Cortex of kidney (tissue), 1 donor: ENCODE measurements at places on chromosomes 2 and 18.

DNA sequence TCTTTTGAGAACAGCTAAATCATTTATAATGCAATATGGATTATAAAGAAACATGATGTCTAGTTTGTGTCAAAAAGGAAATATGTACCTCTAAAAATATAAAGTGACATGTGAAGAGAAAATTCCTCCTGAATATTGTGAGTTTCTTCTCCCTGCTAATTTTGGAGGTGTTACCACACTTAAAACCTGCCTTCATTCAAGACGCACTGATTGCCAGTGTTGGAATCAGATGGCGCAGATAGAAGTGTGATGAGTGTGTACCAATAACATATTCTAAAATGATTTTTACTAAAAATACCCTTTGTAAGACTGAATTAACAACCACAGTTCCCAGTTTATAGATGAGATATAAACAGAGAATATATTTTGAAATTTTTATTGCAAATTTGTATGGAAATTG is 681.8 kb upstream of the LRATD1 start:
- no peak for DNase-seq

- no peak for DNase-seq
These were observed 564.4 kb upstream of the LINC00305 start for GRCh38 chr18:64713284-64713683.

GRCh38 chr2:232897598-232898408 is 27.7 kb downstream of the SNORC start:
- DNase-seq: no peak

DNA sequence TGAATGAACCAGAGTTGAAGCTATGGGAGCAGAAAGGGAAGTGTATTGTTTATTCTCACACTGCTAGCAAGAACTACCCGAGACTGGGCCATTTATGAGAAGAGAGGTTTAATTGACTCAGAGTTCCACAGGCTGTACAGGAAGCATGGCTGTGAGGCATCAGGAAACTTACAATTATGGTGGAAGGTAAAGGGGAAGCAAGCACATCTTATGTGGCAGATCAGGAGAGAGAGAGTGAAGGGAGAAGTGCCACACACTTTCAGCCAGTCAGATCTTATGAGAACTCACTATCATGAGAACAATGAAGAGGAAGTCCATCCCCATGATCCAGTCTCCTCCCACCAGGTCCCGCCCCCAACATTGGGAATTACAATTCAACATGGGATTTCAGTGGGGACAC is 383.2 kb upstream of the SLC14A2 start:
- DNase-seq: no peak

GRCh38 chr2:88350331-88351248 is 101.9 kb downstream of the FOXI3 start:
- no peak for DNase-seq

DNA sequence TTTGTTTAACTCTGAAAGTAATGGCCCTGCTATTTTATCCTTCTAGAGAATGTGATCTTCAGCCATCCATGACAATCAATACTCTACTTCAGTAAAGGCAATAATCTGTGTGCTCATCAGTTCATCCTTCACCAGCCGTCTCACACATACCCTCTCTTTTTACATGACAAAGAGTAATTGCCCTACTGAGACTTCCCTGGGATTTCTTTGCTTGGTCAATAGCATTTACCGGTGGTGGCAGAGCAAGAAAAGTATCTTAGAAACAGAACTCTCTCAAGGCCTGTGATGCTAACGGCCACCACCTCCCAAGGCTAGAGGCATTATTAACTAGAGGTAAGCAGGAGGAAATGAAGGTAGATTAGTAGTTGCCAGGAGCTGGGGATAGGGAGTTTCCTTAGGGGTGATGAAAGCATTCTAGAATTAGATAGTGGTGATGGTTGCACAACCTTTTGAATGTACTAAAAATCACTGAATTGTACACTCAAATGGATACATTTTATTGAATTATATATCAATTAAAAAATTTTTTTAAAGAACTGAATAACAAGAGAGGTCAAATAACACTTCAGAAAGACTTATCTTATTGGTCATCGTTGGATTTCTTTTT is 57.9 kb upstream of the EPC2 start:
- no peak for DNase-seq

- no peak for DNase-seq
These were observed 26.4 kb upstream of the GALR1 start for GRCh38 chr18:77223221-77223639.

DNA sequence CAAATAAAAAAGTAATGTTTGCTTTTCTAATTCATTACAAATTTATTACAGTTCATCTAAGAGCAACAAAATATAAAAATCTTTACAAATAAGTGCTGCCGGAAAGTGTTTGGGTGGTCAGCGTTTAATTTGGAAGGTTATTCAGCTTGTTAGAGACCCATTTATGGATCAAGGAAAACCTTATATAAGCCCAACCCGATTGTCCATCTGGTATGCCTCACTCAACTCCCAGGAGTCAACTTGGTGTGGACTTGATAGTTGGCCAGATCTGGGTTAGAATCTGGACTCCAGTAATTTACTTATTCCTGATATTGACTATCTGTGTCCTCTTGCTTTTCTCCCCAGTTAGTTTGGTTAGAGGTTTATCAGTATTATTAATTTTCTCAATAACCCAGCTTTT is 106.2 kb downstream of the KCTD1 start:
- no peak for DNase-seq
